Hippocampal formation (tissue), 2 donors: ENCODE measurements at places on chromosomes 5 and 9.

- DNase-seq: no peak
These were observed 208.4 kb downstream of the MEF2C start for GRCh38 chr5:88674356-88675167.

DNA sequence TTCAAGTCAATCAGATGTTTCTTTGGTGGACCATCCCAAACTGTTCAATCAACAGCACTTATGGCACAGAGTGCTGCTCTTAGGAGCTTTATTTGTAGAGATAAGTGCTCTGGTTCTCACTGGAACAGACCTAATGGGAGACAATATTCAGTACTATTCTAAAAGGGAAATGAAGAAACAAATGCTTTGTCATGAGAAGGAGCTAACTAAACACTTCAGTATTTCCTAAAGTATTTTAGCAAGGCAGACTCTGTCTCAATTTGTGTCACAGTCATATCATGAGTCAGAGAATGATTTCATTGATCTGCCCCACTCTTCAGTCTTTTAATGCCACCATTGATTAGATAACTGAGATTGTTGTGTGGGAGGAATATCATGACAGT, 175.3 kb downstream of the SLF1 start:
- DNase-seq: no peak

DNA sequence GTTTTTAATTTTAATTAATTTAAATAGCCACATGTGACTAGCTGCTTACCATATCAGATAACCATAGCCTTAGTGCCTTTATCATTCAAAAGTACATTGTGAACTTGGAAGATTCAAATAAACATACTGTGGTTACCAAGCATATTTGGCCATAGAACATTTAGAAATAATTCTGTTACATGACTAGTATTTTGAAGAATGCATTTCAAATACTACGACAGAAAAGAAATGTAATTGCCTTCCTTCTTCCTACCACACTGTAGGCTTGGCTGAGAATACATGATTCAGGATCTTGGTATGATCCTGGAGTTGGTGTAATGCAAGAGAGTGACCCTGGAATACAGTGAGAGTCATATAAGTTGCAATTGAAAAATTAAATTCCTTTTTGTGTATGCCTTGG, 109.7 kb upstream of the PCA3 start:
- DNase-seq: no peak

DNA sequence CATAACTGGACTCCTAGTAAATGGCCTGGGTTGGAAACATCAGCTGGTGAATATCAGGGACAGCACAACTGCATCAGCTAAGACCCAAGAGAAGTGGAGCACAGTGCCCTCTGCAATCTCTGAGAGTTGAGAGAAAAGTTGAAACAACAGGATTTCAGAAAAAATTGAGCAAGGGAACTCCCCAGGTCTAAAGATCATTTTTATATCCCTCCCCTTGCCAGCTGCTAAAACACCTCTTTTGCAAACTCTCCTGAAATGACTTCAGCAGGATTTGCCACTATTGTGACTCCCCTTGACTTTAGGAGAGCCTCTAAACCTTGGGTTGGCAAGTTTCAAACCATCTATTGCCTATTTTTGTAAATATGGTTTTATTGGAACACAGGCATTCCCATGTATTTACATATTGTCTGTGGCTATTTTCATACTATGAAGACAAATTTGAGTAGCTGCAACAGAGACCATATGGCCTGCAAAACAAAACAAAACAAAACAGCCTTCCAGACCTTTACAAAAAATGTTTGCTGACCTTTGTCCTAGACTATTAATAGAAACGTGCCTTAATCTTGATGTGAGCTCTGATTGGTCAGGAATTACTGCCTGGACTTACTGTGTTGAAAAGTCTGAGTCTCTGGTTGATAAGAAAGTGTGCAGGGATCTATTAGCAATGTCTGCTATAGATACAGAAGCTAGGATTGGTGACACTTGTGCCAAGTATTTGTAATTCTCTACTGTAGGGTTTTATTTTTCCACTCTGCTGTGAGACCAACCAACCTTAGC, 37.7 kb upstream of the PLPPR1 start:
- DNase-seq: no peak

GRCh38 chr9:130908146-130908877, 11.7 kb upstream of the QRFP start:
- no peak for DNase-seq

DNA sequence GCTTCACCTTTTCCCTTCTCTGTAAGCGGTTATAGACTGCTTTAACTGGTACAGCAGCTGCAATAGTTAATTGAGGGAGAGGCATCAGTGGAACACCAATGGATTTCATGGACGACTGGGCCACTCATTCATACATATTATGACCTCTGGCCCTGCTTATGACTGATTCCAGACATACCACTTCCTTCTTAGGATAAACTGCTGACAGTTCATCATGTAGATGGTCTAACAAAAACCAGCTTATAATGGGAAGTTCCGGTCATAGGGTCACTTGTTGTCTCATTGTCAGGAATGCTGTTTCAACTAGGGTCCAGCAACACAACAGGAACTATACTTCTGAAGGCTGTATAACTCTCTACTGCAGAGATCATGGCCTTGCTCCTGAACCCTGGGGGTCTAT, 265.2 kb upstream of the RASA1 start:
- DNase-seq: no peak

DNA sequence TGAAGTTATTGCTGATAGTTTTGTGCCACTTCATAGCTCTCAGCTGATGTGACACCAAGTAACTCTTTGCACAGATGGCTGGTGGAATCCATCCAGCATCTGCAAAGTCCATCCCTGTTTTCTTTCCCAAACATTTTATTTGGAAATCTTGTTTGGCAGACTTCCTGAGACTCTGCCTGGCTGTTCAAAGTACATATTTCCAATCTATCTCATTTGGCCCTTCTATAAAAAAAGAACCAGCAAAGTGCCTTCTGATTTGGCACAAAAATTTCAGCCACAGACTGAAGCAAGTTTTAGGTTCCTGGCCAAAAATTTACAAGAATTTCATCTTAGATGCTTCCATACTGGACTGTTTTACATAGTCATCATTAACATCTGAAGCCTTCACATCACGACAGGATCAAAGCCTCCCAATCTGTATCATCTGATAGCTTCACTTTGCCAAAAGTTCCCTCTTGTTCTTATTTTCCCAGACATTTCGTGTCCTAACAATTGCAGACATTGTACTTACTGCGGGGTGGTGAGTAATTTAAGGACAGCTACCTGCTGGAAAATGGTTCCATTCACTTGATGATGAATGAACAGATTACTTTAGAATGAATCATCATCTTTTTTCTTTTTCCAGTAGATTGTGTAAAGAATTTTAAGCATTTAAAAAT, 377.3 kb downstream of the KIAA0825 start:
- DNase-seq: no peak

DNA sequence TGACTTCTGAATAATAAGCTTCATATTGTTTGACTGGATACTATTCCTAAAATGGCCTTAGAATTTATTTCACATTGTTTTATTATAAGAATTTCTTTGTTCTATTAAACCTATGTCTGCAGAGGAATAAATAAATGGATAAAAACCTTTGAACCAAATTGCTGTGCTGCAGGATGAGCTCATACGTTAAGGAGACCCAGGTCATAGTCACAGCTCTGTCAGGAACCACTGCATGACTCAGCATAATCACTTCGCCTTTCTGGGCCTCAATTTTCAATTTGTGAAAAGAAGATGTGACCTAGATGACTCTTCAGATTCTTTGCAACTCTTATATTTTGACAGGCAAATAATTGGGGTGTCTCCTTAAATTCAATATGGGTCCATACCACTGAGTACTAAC, 36.7 kb upstream of the HMHB1 start:
- no peak for DNase-seq

GRCh38 chr5:26674846-26675245, 363.5 kb downstream of the CDH9 start:
- no peak for DNase-seq

GRCh38 chr5:177367981-177368868, 10.5 kb downstream of the RGS14 start:
- no peak for DNase-seq

GRCh38 chr9:69458176-69458575, 133.2 kb downstream of the ENTREP1 start:
- DNase-seq: no peak

DNA sequence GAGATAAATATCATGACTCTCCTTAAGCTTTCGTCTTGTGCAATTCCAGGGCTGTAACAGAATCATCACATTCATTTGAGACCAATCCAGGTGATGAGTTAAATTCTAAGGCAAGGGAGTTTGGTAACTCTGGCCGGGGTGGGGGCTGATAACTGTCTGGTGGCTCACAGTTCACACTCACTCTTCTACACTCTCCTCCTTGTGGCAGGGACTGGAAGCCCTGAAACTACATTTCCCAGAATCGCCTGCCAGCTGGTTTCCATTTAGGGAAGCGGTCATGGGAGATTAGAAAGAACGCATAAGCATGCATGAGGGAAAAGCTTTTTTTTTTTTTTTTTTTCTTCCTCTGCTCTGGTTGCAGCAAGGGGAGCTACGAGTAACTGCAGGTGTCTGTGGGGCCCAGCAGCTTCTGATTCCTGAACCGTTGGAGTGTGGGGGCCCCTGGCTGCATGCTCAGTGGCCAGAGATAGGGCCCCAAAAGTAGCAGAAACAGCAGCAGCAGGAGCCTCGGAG, 154.8 kb upstream of the TBC1D2 start:
- DNase-seq: peak; percentile 14

- no peak for DNase-seq
These were observed 6.4 kb upstream of the ABLIM3 start for GRCh38 chr5:149134778-149135500.

DNA sequence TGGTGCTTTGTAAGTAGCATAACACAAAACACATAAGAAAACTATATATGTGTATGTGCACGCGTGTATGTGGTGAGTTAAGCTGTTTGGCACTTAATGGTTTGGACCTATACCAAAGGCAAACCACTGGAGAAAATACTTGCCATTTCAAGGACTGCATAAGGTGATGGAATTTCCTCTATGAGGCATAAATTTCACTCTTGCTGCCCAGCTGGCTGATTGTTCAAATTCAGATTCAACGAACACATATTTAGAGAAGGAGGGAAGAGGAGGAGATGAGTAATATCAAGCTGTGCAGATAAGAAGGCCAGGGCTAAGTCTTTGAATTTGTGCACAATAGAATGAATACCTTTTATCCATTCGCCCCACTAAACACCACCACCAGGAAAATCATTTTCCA, 470.6 kb upstream of the MPDZ start:
- no peak for DNase-seq

DNA sequence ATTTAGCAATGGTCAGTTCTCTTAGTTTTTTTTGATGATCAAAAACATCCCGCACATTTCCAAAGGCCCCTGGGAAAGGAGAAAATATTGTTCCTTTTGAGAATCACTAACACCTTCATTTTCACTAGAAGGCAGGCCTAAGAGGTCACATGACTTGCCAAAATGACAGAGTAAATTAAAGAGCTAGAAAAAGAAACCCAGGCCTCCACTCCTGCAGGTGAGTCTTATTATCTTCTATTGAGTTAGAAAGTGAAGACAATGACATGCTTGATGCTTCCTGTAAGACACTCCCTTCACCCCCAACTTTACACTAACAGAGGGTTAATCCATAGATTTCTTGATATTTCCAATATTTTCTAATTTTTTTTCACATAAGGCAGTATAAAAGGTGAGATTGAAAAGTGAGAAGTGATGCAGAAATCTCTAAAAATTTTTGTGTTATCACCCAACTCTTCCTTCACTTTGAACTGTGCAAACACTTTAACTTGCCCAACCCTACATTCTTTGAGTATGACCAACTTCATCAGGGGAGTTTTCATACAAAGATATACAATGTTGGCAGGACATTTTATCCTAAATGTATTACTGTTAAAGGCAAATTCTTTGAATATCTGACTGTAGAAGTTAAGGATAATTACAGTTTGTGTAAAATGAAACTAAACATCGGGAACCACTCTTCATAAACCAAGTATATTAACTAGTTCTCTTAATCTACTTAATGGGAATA, 57.1 kb downstream of the SUB1 start:
- no peak for DNase-seq

DNA sequence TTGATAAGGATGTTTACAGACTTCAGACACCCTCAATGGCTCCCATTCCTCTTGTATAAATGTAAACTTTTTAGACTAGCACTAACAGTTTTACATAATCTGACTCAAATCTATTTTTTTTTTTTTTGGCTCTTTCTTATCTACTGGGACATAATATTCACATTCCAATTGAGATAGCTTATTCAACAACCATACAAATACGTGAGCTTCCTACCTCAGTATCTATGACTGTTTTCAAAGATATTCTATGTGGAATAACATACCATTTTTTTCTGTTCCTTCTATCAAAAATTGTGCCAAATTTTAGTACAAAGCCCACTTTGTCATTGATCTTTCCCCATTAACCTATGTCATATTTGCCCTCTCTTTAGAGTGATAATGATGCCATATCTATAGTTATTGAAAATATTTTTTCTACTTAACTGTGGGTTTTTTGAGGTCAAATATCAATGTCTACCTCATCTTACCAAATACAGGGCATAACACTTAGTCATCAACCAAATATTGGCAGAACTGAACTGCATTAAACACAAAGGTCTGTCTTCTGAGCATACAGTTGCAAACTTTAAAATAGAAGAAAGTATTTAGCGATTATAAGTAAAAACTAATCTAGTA, 482.6 kb downstream of the PTPRD start:
- DNase-seq: no peak

GRCh38 chr5:106443746-106444145, 1227.0 kb downstream of the EFNA5 start:
- DNase-seq: no peak

GRCh38 chr5:102794677-102795331, 39.7 kb downstream of the PAM start:
- DNase-seq: no peak

- DNase-seq: no peak
These were observed 292.5 kb downstream of the SPATA31D1 start for GRCh38 chr9:82281066-82281465.

DNA sequence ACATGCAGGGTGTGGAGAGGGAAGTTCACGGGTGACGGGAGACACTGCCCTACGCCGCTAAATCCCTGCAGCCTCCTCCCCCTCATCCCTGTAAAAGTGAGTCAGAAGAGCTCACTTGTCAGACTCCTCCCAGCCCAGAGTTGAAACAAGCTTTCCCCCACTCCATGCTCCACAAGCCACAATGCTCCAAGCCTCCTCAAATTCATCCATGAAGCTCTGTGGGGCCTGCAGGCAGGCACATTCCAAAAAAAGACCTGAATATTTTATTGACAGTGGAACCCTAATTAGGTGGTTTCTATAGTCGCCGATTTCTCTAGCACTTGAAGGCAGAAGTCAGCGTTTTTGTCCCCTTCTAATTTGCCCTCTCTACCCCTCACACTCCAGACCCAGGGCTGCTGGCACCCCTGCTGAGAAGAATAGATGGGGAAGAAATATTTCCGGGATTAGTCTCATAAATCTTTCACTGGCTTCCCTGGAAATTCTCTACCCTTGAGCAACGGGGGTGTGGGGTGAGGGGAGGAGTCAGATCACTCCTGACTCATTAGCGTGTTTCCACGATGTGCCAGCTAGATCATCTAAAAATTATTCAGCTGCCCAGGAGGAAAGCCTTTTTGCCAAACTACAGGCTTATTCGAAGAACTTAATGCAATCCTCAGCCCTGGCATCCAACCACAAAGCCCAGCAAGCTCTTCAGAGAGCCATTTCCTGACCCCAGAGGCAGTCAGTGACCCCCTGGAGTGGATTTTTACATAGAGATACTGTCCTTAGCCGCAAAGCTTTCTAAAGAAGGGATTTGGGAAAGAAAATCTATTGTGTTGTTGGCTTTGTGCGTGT, 97.1 kb downstream of the ENC1 start:
- no peak for DNase-seq
